ENCODE measurements at places on chromosomes 1 and 21.
A peak's percentile ranks its signal among the peaks of the same experiment; 100 is the strongest.

GRCh38 chr1:5662744-5663126 lies 329.5 kb downstream of the NPHP4 start:
- DNase-seq = no peak

- DNase-seq = no peak
These were observed 19.1 kb downstream of the TMEM51 start for GRCh38 chr1:15172405-15173259.

- DNase-seq = no peak
These were observed 21.2 kb downstream of the NECAP2 start for GRCh38 chr1:16461681-16462080.

- DNase-seq = no peak
These were observed 53.4 kb upstream of the CITED4 start for GRCh38 chr1:40915581-40915980.

GRCh38 chr21:23578027-23578426 lies 2029.3 kb downstream of the MRPL39 start:
- no peak for DNase-seq

GRCh38 chr1:48817505-48818114 lies 40.9 kb upstream of the BEND5 start:
- DNase-seq = peak; percentile 2

DNA sequence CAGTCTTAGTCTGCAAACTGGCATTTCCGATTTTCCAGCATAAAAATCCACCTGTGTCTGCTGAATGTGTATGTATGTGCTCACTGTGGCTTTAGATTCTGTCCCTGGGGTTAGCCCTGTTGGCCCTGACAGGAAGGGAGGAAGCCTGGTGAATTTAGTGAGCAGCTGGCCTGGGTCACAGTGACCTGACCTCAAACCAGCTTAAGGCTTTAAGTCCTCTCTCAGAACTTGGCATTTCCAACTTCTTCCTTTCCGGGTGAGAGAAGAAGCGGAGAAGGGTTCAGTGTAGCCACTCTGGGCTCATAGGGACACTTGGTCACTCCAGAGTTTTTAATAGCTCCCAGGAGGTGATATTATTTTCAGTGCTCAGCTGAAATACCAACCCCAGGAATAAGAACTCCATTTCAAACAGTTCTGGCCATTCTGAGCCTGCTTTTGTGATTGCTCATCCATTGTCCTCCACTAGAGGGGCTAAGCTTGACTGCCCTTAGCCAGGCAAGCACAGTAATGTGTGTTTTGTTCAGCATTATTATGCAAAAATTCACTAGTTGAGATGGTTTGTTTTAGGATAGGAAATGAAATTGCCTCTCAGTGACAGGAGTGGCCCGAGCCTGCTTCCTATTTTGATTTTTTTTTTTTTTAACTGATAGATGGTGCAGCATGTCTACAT lies 2.5 kb upstream of the OLFML3 start:
- DNase-seq = no peak

- peak; percentile 67 for DNase-seq
These were observed at the start of gene RGS16 for GRCh38 chr1:182604175-182605164. TSS of gene RGS16 (minus strand) at chr1:182604389. CDS start at chr1:182604259, 130 bp downstream.

DNA sequence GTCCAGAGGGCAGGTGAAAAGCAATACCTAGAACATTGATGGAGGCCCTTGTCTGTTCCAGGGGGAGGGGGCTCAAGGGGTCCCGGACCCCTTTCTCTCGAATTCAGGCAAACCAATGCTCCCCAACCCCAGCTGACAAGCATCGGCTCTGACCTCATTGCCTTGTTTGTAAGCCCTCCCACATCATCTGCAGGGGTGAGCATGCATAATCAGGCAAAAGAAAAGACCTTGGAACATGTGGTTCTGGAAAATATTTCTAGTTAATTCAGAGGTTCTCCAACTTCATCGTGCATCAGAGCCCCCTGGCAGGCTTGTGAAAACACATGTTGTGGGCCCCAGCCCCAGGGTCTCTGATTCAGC lies 231.3 kb downstream of the TOMM20 start:
- DNase-seq = no peak

DNA sequence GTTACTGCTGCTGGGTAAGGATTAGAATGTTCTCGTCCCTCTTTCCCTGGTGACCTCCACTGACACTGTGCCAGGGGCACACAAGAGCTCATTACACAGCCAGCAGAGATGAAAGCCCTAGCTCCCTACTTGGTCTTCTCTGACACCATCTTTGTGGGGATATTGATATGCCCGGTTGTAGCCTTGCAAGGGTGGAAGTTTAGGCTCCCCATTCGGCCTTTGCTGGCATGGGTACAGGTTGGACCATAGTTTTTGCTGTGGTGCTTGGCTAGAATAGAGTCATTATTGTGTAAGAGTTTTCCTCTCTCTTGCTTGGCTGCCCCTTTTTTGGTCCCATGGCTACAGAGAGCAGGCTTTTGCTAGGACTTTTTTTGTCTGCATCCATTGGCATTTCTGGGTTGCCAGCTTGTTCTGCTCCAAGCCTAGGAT lies 12.3 kb downstream of the RAB4A start:
- DNase-seq = no peak

GRCh38 chr1:99731384-99731783 lies 35.1 kb downstream of the FRRS1 start:
- no peak for DNase-seq
